GM23248 (cell line): ENCODE measurements at places on chromosomes 11 and 22.
A peak's percentile ranks its signal among the peaks of the same experiment; 100 is the strongest.

DNA sequence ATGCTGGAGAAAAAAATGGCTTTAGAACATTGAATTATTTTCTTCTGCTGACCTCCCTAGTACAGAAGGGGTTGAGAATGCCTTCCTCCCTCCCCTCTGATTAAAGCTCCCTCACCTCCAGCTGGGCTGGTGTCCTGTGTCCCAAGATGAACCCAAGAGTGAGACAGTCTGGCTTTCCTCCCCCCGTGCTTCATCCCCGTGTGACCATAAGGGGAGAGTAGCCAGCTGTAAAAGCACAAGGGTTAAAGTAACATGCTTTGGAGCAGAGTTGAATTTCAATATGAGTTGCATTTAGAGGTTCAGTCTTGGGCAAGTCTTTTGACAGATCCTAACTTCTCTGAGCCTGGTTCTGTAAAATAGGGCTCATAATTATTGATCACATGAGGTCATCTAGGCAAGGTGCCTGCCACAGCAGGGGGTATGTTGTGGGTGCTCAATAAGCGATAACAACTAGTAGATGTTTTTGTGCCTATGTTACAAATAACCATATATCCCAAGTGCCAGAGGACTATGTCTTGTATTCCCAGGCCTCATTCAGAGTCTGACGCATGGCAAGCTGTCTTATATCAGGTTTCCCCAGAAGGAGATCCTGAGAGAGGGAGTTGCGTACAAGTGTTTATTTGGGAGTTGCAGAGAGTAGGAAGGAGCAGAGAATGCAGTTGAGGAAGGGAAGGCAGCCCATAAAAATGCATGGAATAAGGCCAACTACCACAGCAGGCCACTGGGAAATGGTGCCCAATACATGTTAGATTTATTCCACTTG, 4.1 kb downstream of the PRG2 start:
- no peak for DNase-seq

GRCh38 chr11:16096336-16096735, 260.0 kb downstream of the SOX6 start:
- DNase-seq: peak; percentile 30

DNA sequence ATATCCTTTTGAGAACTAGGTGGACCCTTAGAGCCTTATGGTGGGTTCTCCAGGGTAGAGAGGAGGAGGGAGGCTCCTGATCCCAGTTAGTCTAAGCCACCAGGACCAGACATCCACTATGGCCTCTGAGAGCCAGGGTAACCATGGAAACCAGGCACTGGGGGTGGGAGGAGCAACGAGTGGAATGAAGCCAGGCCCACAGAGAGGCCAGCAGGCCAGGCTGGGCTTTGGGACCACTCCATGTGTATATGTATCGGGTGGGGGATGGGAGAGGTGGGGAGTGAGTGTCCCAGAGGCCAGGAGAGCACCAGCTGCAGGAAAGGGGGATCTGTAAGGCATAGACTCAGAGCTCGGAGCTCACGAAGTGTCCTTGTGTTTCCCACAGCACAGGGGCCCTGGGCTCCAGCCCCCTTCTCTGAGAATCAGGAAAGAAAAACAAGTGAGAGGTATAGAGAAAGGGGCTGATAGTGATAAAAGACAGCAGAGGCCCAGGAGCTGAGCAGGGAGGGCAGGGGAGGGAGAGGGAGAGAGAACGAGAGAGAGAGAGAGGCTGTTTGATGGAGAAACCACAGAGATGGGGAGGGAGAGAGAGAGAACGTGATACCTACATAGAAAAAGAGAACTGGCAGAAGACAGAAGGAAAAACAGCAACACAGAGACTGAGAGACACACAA, 15.5 kb upstream of the TSPAN18 start:
- DNase-seq: no peak

DNA sequence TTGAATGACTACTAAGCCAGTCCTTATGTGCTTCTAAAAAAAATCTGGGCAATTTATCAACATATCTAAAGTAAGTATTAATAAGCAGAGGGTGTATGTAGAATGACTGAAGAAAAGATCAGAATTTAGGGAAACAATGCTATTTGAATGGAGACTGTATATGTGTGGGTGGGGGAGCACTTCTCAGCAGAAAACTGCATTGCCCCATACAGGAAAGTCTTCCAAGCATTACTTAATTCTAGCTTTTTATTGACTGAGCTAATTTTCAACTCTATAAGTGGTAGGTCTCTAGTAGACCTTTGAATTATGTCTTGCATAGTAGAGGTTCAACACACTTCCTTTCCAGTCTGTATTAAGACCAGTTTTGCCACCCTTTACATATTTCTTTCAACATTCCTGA, 41.7 kb downstream of the CASP12 start:
- DNase-seq: no peak

GRCh38 chr11:64430645-64431044, 71.7 kb downstream of the RPS6KA4 start:
- no peak for DNase-seq

DNA sequence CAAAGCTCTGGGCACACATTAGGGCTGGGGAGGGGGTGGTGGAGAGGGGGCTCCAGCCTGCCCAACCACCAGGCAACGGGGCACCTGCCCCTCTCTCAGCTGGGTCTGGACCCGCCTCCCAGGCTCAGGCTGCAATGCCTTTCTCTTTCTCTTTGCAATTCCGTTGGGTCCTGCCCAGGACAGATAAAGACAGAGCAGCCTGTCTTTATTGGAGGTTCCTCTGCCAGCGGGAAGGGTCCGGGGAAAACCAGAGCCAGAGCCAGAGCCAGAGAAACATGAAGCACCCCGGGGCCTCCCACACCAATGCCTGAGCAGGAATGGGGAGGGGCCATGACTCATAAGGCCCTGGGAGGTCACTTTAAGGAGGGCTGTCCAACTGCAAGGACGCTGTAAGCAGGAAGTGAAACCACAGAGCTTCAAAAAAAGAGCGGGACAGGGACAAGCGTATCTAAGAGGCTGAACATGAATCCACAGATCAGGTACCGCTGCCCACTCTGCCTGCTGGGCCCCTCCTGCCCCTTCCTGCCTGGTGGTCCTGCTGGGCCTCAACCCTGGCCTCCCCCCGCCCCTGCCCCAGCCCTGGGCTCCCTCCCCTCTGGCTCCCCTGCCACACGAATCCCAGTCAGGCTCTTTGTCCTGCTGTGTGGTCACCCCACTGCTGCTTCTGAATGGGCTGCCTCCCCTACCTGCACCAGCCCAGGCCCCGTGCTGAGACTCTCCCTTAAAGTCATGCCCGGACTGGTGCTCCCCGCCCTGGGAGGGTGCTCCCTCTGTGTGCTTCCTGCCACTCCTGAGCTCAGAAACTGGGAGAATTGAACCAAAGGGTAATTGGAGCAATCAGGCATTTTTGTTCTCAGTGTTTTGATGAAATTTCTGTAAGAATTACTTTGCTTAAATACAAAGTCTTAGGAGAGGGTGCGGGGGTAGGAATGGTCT, at the start of gene APOBEC3B:
APOBEC3B (plus strand) TSS at position 356 of the 936 bp plus-strand sequence; CDS start at position 463, 107 bp downstream.
- DNase-seq: peak; percentile 93

- no peak for DNase-seq
These were observed 227.2 kb upstream of the RAG2 start for GRCh38 chr11:36825251-36825650.

DNA sequence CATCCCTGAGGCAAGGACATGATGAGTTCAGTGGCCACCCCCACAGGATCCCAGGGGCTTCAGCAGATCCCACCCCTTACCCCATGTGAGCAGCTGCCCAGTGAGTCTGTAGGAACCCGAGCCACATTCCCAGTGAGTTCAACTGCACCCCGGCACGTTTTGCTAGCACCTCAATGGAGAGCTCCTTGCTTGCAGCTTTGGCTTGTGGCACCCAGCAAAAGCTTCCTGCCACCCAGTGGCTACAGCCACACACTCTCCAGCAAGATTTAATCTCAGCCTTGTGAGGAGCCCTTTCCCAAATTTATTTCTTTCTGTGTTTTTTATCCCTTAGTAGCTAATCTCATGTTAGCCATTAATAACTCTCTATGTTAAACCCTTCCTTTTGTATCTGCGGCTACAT, 4.0 kb downstream of the SAA1 start:
- no peak for DNase-seq

- DNase-seq: no peak
These were observed 65.1 kb upstream of the LDLRAD3 start for GRCh38 chr11:35878741-35879140.

GRCh38 chr22:49856343-49856742, 2.7 kb downstream of the ZBED4 start:
- no peak for DNase-seq
